ENCODE measurements at places on chromosomes 5 and 9. TPM values are rescaled to one million over a fixed set of nuclear protein-coding genes. Genes with fewer than 3 reads are reported as not detected.
A peak's percentile ranks its signal among the peaks of the same experiment; 100 is the strongest.

DNA sequence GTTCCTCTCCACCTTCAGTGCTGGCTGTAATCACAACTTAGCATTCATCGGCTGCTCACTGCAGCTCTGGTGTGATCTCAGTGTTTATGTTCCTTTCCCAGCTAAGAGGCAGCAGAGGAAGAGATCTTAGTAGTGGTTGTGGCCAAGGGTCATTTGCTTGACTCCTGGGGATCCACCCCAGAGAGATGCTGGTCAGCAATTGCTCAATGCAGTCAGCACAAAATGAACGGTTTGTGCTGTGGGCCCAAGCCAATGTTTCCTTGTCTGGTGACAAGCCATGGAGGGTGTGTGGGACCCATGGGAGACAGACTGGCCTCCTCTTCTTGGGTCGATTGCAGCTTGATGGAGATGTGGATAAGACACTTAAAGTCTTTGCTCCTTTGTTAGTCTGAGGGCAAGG is 16.1 kb upstream of the FRMD3 start:
- DNase-seq, result no peak

The PCDHGC4 gene
- total RNA-seq, result not detected

- DNase-seq, result no peak
Measured at GRCh38 chr5:91194824-91195381, 188.2 kb downstream of the ARRDC3 start.

DNA sequence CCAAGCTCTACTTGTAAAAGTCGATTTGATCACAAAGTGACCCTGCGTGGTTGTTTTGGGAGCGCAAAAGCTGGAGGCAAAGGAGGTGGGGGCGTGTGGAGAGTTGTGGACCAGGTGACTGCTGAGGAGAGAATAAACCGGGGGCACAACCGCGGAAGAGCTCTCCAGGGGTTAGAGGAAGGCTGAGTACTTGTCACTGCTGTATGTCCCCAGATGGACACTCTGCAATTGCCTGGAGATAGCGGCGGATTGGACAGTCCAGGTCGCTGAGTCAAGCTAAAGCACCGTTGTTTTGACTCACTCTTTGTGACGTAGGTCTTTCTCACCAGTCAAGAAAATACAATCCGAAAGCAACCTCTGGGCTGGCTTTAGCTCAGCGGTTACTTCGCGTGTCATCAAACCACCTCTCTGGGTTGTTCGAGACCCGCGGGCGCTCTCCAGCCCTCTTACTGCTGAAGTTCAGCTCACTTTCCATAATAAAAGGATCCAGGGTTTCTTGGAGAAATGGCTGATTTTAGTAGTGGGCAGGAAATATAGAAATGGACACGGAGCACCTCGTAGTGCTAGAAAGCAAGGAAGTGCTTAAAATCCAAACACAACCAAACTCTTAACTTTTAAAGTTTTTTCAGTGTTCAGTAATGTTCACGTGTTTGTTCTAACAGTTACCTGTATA is 25.7 kb downstream of the ZMAT2 start:
- DNase-seq, result peak; percentile 90

- DNase-seq, result no peak
Measured at GRCh38 chr5:127957183-127957582, 126.4 kb upstream of the SLC12A2 start.

The GRXCR2 gene
- total RNA-seq, result not detected

- DNase-seq, result no peak
Measured at GRCh38 chr9:79185866-79186265, 385.9 kb upstream of the TLE4 start.

DNA sequence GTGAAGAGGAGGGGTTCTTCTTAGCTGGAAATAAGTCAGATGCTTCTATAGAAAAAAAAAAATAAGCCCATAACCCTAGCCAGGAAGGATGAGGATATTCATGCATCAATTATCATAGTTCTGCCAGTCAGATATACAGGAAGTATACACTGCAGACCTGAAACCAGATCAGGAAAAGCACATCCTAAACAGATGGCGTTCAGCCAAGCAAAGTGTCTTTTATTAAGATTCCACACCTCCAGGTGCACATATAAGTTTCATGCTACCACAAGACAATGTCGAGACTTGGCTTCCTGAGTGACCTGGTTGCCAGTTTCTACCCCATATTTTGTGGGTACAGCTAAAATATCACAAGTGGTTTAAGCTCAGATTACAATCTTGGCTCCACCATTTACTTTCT is 108.3 kb downstream of the CETN3 start:
- no peak for DNase-seq

- DNase-seq, result no peak
Measured at GRCh38 chr5:81856948-81857928, 106.3 kb upstream of the SSBP2 start.

DNA sequence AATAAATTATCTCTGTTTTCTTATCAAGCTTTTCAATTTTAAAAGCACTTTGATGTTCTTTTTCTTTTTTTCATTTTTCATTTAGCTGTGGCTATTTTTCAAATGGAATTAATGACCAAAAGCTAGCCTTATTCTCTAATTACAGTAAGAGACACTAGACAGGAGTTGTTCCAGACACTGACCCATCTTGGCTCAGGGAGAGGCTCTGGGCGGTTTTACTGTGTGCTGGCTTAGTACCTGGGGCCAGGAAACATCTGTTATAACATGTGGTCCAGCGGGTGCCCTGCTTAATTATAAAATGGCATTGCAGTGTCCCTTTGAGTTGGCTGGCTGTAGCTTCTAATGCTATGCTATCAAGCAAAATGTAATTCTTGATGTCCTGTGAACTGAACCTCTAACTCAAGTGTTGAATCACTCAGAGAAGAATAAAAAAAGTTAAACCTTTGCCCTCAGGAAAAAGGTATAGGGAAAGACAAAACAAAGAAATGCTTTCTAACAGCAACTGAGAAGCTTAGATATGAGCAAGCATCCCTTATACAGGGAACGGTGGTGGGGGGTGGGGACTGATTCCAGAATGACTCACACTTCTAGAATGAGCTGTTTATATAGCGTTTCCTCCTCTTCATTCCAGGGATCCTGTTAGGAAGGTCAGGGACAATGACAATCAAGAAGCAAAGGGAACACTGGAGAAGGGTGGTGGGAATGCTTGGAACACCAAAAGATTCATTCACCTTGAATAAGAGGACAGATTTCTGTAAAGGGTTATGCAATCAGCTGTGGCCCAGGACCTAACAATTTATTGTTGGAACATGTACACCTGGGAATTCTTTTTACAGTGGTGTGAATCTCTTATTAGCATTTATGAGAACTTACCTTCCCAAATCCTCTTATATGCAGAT is 58.7 kb upstream of the NFIB start:
- DNase-seq, result no peak

The OBP2B gene
- not detected for total RNA-seq

The CCIN gene
- not detected for total RNA-seq

- DNase-seq, result no peak
Measured at GRCh38 chr5:72378639-72379289, 58.6 kb downstream of the PTCD2 start.

The KLF4 gene
- 0.53 TPM for total RNA-seq
